Stimulated activated CD8-positive, alpha-beta memory T cell treated with anti-CD3 and anti-CD28 coated beads, Interleukin-12 subunit alpha, Interleukin-12 subunit beta, amount 100 ng/mL, for 4 hours (primary cell): ENCODE measurements at places on chromosomes 2 and 18.

DNA sequence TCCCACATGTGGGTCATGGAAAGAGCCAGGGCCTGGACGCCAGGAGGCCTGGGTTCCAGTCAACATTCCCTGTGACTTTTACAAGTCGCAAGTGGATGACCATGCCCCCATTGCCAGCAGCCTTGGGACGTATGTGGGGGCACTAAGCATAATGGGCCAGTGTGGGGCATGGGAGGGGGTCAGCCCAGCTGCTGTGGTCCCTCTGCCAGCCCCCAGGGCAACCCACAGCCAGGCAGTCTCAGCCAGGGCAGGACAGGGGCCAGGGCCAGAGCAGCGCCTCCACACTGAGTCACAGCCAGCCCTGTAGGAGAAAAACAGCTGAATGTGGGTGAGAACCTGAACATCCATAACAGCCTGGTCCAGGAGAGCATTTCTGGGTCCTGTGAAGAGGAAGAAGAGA, 173.2 kb downstream of the GFPT1 start:
- DNase-seq, result no peak

DNA sequence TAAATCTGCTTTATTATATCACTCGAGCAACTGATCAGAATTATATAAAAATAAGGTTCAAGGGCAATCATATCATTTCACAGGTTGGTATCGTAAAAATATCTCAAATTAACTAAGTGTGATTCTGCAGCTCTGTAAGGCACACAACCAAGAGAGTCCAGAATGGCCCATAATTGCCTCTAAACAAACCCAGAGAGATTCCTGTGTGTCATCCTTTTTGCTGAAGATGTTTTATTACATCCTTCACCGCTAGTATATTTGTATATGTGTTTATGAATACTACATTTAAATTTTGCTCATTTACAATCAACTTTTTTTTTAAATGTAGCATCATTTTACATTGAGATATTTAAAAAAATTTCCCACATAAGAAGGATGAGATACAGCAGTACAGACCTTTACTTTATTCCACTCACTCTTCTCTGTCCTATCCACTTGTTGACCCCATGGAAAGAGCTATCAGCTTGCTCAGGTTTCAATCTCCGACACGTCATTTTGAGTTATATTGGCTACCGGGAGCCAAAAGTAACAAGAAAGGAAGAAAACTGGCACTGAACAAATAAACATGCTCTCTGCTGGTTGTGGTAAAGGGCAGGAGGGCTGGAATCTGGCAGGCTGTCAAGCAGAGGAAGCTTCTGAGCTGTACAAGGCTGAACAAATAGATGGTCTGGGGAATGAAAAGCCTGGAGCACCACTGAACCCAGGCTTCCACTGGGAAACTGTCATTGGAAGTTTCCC, 23.1 kb downstream of the PLA2R1 start:
- no peak for DNase-seq

- no peak for DNase-seq
These were observed 78.6 kb downstream of the FAM210A start for GRCh38 chr18:13647761-13648160.

GRCh38 chr18:14922965-14923565, 175.1 kb downstream of the ANKRD30B start:
- DNase-seq, result no peak

DNA sequence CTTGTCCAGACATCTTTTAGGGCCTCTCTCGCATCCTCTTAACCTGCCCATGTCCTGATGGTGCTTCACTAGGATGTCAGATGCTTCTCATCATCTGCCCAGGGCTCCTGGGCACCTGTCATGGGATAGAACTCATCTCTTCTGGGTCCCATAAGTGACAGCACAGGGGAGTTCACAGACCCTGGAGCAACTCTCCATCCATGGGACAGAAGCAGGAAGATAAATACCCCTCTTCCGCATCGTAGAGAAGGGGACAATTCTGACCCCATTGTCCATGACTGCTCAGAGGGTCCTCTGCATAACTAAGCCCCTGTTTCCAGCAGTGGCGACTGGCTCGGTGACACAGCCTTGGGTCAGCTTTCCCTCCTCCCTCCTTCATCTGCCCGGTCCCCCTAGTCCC, 82.3 kb downstream of the TWIST2 start:
- DNase-seq, result no peak

GRCh38 chr2:119440501-119440870, 8.8 kb downstream of the TMEM37 start:
- DNase-seq, result no peak

DNA sequence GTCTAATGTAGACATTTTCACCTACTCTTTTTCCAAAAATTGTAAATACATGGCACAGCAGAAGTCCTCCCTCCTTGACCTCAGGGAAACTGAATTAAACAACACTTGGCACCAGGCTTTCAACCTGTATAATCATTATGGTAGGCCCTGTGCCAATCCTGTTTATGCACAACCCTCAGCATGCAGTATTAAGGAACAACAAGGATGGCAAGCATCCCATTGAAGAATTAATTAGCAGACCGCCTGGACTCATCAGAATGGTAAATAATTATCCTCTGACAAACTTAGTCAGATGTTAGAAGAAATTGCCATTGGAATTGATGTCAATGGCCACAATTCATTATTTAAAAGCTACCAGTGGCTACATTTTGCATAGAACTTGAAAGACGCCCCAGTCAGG, 66.3 kb upstream of the GALNT5 start:
- no peak for DNase-seq

DNA sequence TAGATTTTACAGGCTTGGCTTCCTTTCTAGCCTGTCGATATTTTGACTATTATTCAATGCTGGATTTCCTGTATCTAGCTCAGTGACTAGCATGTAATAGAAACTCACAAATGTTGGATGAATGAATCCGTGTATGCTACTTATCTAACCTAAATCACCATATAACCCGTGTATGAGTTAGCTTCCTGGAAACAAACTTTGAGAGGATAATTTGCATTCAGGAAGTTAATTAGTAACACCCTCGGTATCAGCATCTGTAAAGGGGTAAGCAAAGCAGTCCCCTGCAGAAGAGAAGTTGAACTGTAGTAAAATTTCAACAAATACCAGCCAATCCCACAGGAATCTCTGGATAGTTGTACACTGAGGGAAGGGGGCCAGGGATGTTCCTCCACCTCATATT, 269.4 kb upstream of the LRATD1 start:
- DNase-seq, result no peak

DNA sequence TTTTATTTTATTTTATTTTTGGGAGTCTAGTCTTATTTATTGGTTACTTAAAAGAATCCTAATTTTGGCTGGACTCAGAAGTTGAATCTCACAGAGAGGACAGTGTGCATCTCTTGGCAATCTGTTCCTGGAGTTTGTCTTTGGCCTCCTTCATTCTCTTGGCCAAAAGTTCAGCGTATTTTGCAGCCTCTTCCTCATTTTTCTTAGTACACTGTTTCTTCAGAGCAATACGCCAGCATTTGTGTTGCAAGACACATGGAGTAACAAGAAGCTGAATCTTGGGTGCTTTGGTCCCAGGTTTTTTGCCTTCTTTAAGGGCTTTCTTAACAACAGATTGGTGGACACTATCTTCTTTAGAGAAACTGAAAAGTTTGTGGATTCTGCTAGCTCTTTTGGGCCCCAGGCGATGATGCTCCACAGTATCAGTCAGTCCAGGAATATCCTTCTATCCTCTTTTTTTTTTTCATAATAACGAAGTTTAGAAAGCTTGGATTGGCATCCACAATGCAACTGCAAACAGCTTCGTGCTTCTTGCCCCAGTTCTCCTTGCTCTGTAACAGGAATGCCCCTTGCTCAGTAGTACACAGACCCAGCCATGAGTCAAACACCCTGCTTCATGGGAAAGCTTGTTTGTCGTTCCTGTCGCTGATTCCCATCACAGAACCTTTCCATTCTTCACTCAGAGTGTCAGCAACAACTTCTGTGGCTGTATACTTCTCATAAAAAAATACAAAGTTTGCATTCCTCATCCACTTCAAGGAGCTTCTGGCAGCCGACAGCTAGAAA, 34.8 kb upstream of the RFX8 start:
- no peak for DNase-seq

- DNase-seq, result no peak
These were observed 42.1 kb downstream of the ZC3H6 start for GRCh38 chr2:112317303-112318158.

- DNase-seq, result no peak
These were observed 113.0 kb downstream of the CRIM1 start for GRCh38 chr2:36468463-36469105.
